ENCODE measurements at places on chromosomes 16 and 17.
A peak's percentile ranks its signal among the peaks of the same experiment; 100 is the strongest.

GRCh38 chr16:62205459-62205858, 169.2 kb upstream of the CDH8 start:
- DNase-seq: no peak

DNA sequence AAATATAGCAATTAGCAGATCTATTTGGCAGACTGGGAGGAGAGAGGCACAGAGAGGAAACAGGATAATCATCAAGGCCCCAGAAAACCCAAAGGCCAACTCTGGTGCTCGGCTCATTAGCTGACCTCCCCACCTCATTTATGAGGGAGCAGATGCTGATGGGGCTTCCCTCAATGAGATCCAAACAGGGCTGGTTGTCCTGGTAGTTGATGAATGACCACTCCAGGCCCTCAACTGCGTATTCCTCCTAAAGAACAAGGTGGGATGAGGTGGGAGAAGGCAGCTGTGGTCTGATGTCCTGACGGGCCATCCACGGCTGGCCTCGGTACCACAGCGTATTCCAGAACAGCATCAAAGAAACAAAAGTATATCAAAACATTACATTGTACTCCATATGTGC, 20.8 kb downstream of the ZNHIT3 start:
- no peak for DNase-seq

GRCh38 chr16:2037647-2038381, 9.8 kb downstream of the NTHL1 start:
- no peak for DNase-seq

GRCh38 chr17:2703181-2703580, 8.4 kb downstream of the CLUH start:
- no peak for DNase-seq

- DNase-seq: no peak
Measured at GRCh38 chr17:69717819-69718218, 303.3 kb downstream of the MAP2K6 start.

DNA sequence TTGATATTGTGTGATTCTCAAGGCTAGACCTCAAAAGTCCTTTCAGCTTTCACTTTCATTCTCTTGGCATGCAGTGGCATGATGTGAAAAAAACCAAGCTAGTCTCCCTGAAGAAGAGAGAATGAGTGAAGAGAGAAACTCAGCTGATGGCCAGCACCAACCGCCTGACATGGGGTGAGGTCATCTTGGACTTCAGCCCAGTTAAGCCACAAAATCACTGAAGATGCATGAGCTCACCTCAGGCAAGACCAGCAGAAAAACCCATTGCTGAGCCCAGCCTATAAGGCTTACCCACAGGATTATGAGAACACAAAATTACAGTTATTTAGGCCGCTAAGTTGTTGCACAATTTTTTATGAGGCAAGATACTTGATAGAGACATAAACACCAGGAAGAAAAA, 496.5 kb downstream of the TOX3 start:
- DNase-seq: no peak

DNA sequence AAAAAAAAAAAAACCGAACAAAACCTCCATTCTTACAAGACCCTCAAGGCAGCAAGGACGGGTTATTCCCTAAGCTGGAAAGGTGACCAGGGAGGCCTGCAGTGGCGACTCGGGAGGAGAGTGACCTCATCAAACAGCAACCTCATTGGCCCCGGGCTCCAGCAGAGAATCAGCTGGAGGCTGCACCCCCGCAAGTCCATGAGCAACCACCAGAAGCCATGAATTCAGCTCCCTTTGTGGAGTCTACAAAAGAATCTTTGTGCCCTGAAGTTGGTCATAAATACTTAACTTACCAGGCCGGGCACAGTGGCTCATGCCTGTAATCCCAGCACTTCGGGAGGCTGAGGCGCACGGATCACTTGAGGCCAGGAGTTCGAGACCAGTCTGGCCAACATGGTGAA, 80.9 kb upstream of the CREBBP start:
- no peak for DNase-seq

- no peak for DNase-seq
Measured at GRCh38 chr16:89420204-89420603, 70.2 kb downstream of the ANKRD11 start.

DNA sequence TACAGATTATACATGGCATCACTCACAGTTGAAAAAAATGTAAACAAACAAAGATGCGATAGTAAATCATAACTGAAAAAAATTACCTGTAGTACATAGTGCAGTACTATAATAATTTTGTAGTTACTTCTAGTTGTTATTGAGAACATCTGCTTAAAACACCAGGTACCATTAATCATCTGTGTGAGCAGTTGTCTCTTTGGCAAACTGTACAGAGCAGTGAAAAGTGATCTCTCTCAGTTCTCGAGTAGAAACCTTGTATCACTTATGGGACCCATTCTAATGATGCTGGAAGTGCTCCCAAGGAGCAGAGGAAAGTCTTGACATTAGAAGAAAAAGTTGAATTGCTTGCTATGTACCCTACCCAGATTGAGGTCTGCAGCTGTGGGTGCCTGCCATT, 8.9 kb upstream of the TENT4B start:
- DNase-seq: no peak

DNA sequence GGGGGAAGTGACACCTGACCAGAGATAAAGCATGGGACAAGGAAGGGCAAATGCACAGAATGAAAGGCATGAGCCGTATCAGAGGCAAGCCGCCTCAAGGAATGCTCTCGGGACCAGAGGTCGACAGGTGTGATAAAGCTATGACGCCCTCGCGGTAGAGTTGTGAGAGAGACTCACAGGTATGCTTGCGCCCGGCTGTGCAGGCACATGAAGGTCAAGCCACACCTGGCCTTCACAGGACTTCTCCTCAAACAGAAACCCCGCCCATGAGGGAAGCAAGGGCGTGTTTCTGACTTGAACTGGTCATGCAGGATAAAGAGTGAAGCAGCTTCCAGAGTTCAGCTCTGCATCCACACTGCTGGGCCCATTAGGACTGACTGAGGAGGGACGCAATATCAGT, 7.8 kb downstream of the NCBP3 start:
- DNase-seq: no peak

DNA sequence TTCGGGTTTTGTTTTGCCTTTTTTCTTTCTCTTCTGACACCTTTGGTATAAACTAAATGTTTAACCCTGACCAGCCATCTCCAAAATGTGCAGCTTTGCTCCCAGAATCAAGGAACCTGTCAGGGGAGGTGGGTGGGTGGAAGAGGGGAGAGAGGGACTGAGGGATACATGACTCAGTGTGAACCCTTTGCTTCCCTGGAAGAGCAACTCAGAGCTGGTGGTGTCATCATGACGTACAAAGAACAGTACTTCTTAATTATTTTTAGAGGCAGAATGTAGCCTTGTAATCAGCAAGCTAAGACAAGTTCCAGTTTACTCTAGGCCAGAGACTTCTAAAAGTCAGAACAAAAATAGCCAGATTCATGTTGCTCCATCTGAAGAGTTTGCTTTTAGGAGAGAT, 119.6 kb upstream of the HAS3 start:
- no peak for DNase-seq

GRCh38 chr17:32276171-32276601, 10.6 kb downstream of the RHBDL3 start:
- DNase-seq: no peak

DNA sequence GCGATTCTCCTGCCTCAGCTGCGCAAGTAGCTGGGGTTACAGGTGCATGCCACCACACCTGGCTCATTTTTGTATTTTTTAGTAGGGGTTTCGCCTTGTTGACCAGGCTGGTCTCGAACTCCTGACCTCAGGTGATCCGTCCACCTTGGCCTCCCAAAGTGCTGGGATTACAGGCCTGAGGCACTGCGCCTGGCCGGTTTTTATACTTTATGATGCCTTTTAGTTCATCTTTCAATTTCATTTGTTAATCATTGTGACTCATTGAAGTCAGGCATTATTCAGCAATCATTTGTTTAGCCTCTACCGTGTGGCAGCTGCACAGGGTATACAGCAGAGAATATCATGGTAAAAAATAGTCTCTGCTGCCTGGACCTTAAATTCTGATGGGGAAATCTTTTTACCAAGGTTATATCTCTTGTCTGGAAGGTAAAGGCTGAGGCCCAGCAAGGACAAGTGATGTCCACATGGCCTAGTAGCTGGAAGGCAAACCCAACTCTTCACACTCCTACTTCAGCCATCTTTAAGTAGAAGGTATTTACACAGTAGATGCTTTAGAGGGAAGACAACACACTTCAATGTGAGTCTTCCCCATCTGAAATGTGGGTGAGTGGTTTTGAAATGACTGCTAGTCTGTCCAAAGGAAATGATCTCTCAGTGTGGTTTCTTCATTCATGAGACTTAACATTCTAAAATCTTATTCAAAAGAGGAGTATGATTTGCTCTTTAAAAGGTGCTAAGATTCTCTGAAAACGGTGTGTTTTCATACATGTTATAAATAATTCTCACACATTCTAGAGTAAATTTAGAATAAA, 2.4 kb downstream of the PRPSAP2 start:
- no peak for DNase-seq

- no peak for DNase-seq
Measured at GRCh38 chr16:20853981-20854620, 46.1 kb downstream of the DCUN1D3 start.

GRCh38 chr17:73138541-73139138, 26.2 kb upstream of the SSTR2 start:
- no peak for DNase-seq

GRCh38 chr17:45087504-45087975, 26.4 kb downstream of the NMT1 start:
- no peak for DNase-seq

GRCh38 chr17:78624324-78625151, 47.3 kb upstream of the DNAH17 start:
- DNase-seq: no peak

DNA sequence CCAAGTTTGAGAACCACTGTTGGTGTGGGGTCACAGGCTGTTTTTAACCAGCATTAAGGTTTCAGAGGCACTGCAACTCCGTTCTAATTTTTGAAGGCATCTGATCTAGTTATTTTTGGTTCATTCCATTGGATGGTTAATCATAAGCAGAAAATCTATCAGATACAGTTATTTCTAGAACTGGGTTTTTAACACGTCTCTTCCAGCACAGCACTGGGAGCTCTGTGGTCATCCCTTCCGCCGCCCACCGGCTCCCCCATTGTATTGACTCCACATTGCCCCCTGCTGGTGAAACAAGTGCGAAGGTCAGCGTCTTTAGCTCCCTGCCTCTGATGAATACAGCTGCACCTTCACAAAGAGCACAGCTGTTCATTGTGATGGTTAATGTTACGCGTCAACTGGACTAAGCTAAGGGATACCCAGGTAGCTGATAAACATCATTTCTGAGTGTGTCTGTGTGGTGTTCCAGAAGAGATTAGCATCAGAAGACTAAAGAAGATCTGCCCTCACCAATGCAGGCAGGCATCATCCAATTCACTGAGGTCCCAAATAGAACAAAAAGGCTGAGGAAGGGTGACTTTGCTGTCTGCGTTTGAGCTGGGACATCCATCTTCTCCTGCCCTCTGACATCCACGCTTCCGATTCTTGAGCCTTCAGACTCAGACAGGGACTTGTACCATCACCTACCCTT, 8.5 kb downstream of the CCL18 start:
- DNase-seq: no peak

- peak; percentile 28 for DNase-seq
Measured at GRCh38 chr16:57349212-57350031, 9.2 kb upstream of the CCL22 start.

DNA sequence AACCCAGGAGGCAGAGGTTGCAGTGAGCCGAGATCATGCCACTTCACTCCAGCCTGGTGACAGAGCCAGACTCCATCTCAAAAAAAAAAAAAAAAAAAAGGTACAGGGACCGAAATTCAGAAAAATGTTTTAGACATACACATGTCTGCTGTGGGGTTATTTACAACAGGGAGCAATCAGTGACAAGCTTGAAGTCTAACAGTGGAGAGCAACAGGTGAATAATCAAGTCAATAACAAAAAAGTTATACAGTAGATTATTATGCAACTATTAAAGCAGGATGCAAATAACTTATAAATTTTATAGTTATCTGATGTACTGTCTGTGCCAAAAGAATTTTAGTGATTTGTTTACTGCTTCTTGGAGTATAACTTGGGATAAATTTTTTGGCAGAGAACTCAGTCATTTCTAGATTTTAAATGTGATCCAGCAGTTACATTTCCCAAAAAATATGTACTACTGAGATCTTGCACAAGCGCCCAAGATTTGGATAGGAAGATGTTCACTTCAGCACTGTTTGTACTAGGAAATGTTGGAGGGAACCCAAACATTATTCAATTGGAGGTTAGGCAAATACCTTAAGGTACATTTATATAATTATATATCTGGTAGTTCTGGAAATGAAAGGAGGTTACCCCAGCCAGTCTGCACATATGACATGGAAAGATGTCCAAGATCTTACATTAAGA, 34.1 kb downstream of the EEF2K start:
- no peak for DNase-seq

DNA sequence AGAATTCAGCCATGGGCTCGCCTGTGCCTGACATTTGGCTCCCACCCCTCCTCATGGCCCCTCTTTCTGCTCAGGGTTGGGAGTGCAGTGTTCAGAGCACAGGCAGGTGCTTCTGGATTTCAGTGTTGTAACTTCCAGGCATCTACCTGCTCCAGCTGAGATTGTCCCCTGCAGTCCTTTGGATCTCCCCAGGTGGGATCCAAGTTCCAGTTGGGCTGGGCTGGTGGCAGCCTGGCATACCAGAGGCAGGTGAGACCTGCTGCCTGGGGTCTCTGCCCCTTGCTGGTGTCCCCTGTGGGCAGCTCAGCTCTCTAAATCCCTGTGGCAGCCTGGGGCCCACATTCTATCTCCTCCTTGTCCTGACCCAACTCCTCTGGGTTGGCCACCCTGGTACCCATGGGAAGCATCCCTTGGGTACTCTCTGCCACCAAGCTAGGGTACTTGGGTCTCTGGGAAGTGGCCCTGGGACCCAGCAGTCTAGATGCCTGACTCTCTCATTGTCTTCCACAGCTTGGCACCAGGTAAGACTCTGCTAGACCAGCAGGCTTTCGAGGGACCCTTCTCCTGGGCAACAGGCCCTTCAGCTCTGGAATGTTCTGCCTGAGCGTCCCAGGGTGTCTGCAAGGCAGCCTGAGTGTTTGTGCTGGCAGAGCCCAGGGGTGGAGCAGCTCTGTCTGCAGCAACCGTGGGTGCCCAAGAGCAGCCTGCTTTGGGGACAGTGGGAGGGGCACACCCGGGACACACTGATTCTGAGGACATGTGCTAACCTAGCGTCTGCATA, 42.5 kb downstream of the DNAH17 start:
- DNase-seq: no peak

GRCh38 chr17:7014995-7015958, 2.9 kb downstream of the RNASEK start:
- DNase-seq: no peak

DNA sequence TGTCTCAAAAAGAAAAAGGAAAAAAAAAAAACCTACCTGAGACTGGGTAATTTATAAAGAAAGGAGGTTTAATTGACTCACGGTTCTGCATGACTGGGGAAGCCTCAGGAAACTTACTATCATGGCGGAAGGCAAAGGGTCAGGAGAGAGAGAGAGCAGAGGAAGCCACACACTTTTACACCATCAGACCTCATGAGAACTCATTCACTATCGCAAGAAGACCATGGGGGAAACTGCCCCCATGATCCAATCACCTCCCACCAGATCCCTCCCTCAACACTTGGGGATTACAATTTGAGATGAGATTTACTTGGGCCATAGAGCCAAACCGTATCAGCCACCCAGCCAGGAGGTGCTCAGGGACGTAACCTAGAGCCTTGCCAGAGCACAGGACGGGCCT, 20.8 kb downstream of the NAGPA start:
- DNase-seq: no peak

All from GF-D8 (cell line).